ENCODE measurements at places on chromosomes 4 and X. TPM values are rescaled to one million over a fixed set of nuclear protein-coding genes. Genes with fewer than 3 reads are reported as not detected.

The CA5B gene
- polyA plus RNA-seq = 8.4 TPM

DNA sequence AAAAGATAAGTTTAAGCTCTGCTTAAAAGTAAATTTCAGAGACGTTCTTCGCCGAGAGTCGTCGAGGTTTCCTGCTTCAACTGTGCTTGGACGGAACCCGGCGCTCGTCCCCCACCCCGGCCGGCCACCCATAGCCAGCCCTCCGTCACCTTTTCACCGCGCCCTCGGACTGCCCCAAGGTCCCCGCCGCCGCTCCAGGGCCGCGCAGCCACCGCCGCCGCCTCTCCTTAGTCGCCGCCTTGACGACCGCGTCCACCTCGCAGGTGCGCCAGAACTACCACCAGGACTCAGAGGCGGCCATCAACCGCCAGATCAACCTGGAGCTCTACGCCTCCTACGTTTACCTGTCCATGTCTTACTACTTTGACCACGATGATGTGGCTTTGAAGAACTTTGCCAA lies 70.8 kb downstream of the FMR1NB start:
- DNase-seq = no peak

DNA sequence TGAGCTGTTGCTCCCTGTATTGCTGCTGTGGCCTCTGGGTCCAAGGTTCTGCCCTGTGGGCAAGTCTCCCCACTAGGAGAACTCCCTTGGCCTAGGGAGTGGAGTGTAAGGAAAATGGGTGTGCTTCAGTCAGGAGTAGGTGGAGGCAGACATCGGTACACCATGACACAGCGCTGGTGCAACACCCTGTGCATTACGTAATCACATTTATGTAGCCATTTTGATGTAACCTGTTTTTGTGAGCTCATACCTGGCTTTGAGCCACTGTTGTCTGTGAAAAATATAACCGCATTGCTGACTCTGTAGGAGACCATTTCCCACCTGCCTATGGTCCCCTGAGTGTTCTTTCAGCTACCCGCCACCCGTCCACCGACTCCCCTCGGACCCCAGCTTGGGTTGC lies 700.5 kb upstream of the AGA start:
- no peak for DNase-seq

DNA sequence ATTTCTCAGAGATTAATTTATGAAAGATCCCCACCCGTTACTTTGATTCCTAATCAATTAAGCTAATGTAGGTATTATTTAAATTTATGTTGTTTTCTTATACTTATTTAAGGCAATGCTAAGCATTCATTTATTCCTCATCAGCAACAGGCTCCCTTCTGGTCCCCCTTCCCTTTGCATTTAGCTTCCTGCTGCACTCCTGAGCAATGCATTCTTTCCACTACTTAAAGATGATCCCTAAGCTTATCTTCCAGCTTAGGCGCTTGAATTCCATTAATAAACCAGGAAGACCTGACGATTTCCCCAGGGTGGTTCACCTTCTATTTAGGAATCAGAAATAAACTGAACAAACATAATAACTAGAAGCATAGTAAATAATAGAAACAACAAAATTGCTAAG lies 1003.1 kb downstream of the FSTL5 start:
- DNase-seq = no peak

The MORC4 gene
- polyA plus RNA-seq = 23.8 TPM

DNA sequence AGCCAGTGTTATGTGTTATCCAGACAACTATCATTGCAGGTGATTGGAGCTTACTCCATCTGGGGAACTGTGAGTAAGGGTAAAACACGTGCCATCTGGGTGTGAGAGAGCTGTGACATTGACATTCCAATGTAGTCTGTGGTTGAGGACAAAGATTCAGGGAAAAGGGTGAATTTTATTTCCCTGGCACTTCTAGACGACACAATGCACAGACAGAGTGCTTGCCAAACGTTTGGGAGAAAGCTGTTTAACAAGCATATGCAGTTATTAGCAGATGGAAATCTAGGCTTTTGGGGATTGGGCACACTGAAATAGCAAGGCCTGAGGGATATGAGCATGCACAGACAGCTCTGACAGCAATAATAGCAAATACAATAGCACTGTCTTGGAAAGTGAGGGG lies 21.3 kb upstream of the CTSO start:
- DNase-seq = no peak

GRCh38 chrX:139759637-139760036 lies 51.7 kb upstream of the MCF2 start:
- peak; percentile 0 for DNase-seq

DNA sequence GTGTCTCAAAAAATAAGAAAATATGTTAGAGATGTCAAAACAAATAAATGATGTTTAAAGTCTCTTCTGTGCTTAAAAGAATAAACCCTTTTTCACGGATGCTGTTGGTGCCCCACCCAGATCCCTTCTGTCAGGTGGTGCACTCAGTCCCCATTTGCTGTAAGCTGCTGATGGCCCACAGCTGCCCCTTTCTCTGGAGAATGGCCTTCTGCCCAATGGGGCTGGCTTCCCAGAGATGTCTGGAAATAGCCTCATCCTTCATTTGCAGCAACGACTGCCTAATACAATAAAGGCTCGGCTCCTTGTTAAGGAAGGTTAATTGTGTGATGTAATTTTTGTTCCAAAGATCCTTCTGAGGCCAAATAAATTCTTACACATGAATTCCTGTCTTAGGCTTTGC lies 31.8 kb downstream of the ETNPPL start:
- no peak for DNase-seq

DNA sequence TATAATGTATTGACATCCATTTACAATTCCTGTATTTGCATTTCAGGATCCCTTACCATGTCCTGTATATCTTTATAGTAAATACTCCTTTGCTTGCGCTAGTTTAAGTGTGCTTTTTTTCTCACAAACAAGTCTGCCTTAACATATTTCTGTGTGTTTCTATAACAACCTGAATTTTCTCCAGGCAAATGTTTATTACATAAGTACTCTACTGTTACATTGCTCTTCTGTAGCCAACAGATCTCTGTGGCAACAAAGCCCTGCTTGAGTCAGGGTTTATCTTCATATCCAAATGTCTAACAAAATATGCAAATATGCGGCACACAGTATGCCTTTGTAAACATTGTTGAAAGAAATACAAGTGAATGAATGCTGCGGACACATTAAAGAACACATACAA lies 625.5 kb downstream of the TLL1 start:
- DNase-seq = no peak

DNA sequence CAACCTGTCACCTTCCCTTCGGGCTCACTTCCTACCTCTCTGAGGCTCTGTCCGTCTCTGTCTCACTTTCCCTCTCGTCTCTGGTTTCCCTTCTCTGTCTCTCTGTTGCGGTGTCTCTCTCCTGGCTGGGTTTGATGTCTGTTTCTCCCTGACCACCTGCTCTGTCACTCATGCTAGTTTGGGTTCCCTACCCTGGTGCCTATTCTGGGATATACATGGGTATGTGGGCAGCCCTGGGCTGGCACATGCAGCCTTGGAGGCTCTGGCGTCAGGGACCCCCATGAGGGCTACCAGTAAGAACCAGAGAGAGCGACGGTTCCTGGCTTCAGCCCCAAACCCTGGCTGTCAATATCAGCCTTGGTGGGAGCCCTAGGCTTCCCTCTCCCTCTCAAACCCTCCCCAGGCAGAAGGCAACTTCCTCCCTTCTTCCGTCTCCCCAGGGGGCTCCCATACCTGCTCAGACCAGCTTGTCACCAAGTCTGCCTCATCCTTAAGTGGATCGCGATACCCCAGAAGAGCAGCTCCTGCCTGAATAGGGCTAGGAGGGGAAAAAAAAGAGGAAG lies 314 bp downstream of the DNASE1L1 start:
- DNase-seq = no peak

- DNase-seq = no peak
Measured at GRCh38 chr4:96093563-96093962, 253.7 kb downstream of the PDHA2 start.

DNA sequence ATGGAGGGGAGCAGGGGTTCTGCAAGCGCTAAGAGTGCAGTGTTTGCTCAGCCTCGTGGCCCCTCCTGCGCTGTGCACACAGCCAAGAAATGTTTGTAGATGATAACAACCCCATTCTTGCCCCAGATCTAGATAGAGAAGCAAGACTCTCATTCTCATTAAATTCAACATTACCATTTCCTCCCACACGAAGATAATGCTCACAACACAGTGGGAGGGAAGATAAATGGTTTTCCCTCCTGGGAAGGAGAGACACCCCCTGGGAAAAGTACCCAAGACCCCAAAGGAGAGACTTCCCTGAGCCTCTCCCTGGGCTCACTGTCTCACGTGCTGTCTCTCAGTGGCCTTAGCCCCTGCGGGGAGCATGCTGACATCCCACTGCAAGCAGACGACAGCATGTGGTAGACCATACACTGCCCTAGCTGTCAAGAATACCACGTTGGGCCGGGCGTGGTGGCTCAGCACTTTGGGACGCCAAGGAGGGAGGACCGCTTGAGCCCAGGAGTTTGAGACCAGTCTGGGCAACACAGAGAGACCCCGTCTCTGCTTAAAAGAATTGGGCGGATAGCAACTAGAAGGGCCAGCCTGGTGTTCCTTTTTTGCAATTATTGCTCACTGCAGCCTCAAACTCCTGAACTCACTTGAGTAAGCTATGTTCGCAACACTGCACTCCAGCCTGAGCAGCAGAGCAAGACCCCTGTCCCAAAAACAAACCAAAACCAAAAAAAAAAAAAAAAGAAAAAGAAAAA lies 34.9 kb upstream of the IQSEC2 start:
- no peak for DNase-seq

- no peak for DNase-seq
Measured at GRCh38 chr4:165204462-165204830, 2.9 kb upstream of the KLHL2 start.

The EXOC1L gene
- not detected for polyA plus RNA-seq

DNA sequence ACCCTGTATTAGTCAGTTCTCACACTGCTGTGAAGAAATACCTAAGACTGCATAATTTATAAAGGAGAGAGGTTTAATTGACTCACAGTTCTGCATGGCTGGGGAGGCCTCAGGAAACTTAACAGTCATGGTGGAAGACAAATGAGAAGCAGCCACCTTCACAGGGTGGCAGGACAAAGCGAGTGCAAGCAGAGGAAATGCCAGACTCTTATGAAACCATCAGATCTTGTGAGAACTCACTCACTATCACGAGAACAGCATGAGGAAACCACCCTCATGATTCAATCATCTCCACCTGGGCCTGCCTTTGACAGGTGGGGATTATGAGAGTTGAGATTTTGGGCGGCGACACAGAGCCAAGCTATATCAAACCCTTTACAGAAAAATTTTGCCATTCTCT lies 722.4 kb downstream of the RAB28 start:
- no peak for DNase-seq

The TMPRSS11F gene
- polyA plus RNA-seq = not detected

DNA sequence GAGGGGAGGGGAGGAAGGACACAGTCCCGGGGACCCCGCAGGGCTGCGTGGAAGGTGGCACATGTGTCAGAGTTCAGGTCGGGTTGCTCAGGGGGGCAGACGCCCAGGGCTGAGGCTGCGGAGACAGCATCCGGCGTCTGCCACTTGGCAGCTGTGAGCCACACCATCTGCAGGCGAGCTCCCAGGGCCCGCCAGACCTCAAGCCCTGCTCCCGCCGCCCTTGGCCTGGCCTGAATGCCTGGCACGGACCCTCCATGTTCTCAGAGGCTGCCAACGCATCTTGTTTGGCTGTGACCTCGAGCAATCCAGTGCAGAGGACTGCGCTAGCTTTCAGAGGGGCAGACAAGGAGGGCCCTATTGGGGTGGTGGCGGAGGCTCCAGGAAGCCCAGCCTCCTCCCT lies 5.1 kb downstream of the BGN start:
- no peak for DNase-seq

The GLRA3 gene
- polyA plus RNA-seq = 0.03 TPM

GRCh38 chr4:87283151-87283550 lies 39.5 kb downstream of the HSD17B13 start:
- DNase-seq = no peak

- DNase-seq = no peak
Measured at GRCh38 chrX:54786967-54787366, 11.1 kb downstream of the ITIH6 start.

GRCh38 chrX:103817502-103817901 lies 14.6 kb downstream of the RAB9B start:
- DNase-seq = no peak

The LPAR4 gene
- 20.6 TPM for polyA plus RNA-seq

DNA sequence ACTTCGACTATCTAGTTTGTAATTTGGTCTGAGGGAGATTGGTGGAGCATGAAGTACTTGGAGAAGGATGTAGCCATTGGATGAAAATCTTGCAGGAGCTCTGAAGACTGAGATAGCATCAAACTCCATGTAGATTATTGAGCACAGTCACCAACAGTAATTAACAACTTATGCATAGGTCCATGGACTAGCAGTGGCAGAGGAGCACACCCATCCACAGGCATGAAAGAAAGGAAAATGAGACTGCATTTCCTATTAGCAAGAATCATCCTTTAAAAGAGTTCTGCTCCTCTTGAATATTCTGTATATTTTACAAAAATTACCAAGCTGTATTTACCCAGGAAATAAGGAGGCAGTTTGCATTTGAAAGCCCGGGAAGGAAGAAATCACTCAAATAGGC lies 529.4 kb upstream of the ACTRT1 start:
- no peak for DNase-seq

GRCh38 chr4:79272126-79272525 lies 53.7 kb downstream of the NAA11 start:
- no peak for DNase-seq

- no peak for DNase-seq
Measured at GRCh38 chrX:47316276-47317025, 53.9 kb upstream of the ZNF157 start.

The HNRNPH2 gene
- polyA plus RNA-seq = 157 TPM

The PNCK gene
- 7.0 TPM for polyA plus RNA-seq

The ADAMTS3 gene
- 12.0 TPM for polyA plus RNA-seq

All from right renal cortex interstitium (tissue), 3 donors.